ENCODE measurements at places on chromosomes 2 and 18.

DNA sequence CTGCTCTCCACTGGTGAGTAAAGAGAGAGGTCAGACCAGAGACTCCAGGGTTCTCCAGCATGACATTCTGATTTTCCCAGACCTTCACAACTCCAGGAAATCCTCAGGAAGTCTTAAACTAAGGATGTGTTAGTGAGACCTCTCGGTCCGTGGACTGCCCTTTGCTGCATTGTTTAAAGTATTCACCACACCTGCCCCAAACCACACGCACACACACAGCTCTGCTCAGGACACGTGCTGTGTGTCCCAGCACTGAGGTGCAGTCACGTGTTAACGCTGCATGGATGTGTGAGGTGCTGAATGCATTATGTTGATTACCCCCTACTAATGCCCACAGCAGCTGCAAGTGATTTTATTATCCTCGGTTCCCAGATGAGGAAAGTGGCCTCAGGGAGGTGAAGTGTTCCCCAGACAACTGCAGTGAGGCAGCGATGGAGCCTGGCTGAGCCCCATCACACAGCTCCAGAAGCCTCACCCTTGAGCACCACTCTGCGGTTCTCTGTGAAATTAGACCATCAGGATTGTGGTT is 68.4 kb downstream of the TRAPPC12 start:
- DNase-seq: no peak

DNA sequence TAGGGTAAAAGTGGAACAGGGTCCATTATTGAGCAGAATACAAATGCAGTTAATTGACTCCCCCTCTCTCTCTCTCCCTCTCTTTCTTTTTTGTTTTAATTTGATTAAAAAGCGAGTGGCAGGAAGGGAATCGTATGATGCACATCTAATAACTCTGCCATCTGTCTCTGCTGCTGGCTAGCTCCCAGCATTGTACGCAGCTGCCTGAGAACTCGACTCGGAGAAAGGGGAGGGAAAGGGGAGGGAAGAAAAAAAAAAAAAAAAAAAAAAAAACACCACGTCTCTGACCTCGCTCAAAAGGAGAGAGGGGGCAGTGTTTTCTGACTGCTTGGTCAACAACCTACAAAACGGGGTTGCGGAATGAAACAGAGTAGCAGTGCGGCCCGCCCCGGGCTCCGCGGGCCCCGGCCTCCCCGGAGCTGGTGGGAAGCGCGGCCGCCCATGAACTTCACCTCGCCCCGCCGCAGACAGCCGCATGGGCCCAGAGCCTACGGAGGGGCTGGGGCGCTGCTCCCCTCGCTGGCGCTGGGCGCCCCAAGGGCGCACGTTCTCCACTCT is 265.7 kb downstream of the TCF4 start:
- DNase-seq: no peak

DNA sequence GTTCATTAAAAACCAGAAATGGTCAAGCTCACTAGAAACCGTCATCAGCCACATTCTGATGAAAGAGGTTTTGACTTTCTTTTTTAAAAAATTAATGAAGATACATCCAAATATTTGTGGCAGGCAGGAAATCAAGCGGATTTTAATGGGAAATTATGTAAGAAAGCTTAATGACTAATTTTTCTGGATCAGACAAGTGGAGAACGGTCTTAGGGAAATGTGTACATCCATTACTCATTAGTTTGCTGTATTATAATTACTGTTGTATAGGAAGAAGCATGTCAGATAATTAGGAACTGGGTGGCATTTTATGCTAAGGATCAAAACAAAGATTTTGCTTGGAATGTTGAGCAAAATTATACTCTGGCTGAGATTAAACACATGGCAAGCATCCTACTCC is 39.4 kb downstream of the AGAP1 start:
- DNase-seq: no peak

- no peak for DNase-seq
These were observed 611.0 kb downstream of the TSN start for GRCh38 chr2:122366427-122366826.

- no peak for DNase-seq
These were observed 20.0 kb downstream of the MOCOS start for GRCh38 chr18:36207303-36207702.

DNA sequence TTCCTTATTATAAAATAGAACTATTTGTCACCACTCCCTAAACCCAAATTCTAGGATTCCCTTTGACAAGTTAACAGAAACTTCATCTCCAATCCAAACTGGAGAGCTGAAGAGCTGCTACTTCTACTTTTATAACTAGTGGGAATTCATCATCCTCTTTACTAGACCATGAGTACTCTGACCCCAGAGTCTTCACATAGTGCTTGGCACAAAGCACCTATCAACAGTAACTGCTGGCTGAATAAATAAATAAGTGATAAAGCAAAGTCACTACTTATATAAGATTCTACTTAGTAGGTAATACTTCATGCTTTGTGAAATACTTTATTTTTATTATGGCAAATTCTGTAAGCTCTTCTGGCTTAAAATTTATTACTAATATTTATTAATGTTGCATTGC is 49.5 kb downstream of the DARS1 start:
- no peak for DNase-seq

DNA sequence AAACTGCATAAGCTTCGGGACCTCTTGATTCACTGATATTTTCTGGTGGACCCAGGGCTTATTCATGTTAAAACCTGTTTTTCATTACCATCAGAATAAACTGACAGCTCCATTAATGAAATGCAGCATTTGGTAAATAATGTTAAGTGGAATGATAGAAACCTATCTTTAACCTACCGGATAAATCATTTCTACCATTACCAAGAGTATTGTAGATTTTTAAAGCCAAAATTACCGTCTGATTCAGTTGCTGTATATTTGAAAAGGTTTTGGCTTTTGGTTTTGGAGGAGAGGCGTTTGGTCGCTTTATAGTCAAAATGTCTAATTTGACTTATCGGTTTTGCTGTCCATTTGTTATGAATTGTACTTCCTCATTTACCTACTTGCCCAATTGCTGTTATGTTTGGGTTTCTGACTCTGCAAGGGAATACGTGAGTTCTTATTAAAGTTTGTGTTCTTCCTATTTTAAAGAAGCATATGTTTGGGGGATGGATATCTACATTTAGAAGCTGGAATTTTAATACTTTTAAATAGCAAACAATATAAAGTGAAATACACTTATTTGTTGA is 1.0 kb upstream of the CUL3 start:
- DNase-seq: no peak
